ENCODE measurements at places on chromosomes 3 and 15.

GRCh38 chr3:156617781-156618180 lies 56.6 kb upstream of the TIPARP start:
- DNase-seq, result no peak

DNA sequence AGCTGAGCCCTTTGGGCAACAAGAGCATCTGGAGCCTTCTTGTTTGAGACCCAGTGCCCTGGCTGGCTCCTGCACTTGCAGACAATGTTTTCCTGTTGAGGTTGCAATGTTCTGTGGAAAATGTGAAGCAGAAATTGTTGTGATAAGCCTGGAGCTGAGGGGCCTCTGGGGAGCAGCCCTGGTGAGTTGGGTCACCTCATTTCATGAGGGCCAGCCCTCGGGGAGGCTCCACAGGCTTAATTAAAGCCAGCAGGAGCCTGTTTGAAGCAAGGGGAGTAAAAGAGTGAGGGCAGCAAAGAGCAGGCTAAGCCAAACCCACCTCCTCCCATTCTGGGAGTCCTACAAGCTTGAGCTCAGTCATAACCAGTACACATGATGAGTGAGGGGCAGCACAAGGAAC lies 154.3 kb downstream of the ALDH1A2 start:
- peak; percentile 44 for DNase-seq

DNA sequence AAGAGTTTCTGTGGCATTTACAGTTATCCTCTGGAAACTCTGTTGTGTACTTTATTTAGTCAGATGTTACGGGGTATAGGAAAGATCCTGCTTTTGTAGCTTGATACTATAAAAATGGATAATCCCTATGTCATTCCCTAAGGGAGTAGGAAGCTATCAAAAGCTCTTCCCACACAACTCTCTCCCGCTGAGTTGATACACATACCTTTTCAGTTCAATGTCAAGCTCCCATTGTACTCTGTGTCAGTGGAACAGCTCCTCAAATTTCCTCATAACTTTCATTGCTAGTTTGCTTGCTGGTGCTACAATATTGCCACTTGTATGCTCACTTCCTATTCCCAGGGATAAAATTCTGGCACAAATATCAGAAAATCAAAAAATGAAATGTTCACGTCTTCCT lies 893.3 kb upstream of the GBE1 start:
- DNase-seq, result no peak

DNA sequence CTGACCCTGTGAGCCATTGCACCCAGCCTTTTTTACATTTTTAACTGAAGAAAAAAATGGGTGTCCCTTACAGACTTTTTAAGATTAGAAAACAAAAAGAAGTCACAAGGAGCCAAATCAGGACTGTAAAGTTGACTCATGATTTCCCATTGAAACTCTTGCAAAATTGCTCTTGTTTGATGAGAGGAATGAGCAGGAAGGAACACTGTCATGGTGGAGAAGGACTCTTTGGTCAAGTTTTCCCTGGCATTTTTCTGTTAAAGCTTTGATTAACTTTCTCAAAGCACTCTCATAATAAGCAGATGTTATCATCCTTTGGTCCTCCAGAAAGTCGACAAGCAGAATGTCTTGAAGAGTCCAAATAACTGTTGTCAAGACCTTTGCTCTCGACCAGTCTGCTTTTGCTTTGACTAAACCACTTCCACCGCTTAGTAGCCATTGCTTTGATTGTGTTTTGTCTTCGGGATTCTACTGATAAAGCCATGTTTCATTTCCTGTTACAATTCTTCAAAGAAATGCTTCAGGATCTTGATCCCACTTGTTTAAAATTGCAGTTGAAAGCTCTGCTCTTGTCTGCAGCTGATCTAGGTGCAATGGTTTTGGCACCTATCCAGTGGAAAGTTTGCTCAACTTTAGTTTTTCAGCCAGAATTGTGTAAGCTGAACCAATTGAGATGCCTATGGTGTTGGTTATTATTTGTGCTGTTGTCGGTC lies 369.4 kb downstream of the MAGI1 start:
- peak; percentile 70 for DNase-seq

GRCh38 chr3:128081846-128082245 lies 29.6 kb downstream of the SEC61A1 start:
- no peak for DNase-seq

- no peak for DNase-seq
These were observed 877.3 kb downstream of the MCTP2 start for GRCh38 chr15:95108673-95109072.

- DNase-seq, result no peak
These were observed 42.4 kb downstream of the ST3GAL6 start for GRCh38 chr3:98805571-98805970.

DNA sequence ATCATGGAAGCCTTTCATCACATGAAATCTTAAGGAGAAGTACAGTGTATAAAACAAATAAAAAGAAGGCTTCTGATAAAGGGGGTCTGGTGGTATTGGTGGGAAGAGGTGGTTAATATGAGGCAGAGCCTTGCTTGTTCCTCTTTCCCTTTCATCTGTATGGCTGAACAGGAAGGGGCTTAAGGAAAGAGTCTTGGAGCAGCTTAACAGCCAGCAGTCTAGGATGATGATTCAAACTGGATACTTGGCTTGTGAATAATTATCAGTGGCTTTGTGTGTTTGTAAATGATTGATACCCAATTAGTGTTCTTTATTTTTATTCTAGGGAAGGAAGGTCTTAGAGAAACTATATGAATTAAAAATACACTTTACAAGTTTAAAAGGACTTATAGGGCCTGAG lies 29.1 kb upstream of the TCAIM start:
- DNase-seq, result no peak

Data from fibroblast of villous mesenchyme (primary cell).